ENCODE measurements at places on chromosomes 13 and 19.
A peak's percentile ranks its signal among the peaks of the same experiment; 100 is the strongest.

- no peak for DNase-seq
Measured at GRCh38 chr13:40653527-40654318, 12.7 kb downstream of the FOXO1 start.

GRCh38 chr19:35559281-35559659 lies 4.2 kb downstream of the ATP4A start:
- no peak for DNase-seq

- DNase-seq = peak; percentile 56
Measured at GRCh38 chr13:35283856-35284255, 192.6 kb downstream of the MAB21L1 start.

DNA sequence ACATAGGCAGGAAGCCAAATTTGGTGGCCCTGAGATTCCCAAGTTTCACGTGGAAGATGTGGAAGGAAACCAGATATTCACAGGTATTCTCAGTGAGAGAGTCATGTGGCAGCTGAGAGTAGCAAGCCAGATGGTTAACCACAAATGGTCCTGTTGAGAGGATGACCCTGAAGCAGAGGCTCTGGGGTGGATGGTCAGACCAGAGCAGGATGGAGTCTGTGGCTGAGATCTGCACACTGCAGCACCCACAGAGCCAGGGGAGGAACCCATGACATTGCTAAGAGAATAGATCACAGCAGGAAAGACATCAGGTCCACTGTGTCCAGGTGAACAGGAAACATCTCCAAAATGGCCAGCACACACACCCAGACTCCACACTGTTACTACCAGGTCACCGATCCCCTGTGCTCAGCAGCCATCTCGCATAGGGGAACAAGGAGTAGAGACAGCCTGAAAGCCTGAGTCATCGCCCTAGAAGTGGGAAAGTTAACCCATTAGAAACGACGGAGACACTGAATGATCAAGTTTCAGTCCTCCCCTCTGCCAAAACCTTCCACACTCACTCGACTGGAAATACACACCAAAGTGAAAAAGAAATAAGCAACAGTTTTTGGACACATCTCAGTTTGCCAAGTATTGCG lies 160.0 kb downstream of the RBM26 start:
- DNase-seq = no peak

GRCh38 chr13:111397202-111397880 lies 76.9 kb downstream of the TEX29 start:
- DNase-seq = no peak

DNA sequence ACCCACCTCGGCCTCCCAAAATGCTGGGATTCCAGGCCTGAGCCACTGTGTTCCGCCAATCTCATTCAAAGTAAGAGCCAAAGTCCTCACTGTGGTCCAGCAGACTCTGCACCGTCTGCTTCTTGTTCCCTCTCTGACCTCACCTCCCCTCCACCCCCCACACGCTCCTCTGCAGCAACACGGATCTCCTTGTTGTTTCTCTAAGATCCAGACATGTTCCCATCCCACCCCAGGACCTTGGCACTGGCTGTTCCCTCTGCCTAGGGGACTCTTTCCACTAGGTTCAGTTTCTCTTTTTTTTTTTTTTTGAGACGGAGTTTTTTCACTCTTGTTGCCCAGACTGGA lies 38.4 kb downstream of the LTBP4 start:
- no peak for DNase-seq

DNA sequence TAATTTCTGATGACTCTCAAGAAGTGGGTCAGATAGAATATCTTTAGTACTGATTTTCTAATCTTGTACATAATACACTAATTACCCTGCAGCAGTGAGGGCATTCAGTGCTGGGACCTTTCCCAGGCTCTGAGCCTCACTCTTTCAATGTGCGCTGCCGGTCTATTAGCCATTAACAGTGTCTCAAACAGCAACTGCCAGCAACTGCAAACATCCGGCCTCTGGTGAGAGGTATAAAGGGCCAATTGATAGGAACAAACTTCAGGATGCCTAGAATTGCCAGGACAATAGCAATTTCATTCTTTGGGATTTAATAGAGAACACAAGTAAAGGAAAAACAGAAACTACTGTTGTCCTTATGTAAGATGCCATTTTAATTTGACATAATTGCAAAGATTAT lies 604.4 kb upstream of the SPRY2 start:
- no peak for DNase-seq

DNA sequence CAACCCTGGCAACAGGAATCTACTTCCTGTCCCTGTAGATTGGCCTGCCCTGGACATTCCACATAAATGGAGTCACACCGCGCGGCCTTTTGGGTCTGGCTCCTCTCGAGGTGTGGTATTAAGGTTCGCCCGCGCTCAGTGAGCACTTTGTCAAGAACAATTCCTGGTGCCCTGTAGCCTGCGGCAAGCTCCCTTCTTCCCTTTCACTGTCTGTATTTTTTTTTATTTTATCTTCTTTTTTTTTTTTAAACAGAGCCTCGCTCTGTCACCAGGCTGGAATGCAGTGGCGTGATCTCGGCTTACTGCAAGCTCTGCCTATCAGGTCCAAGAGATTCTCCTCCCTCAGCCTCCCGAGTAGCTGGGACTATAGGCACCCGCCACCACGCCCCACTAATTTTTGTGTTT lies 28.3 kb downstream of the PEX11G start:
- no peak for DNase-seq

- no peak for DNase-seq
Measured at GRCh38 chr19:7115721-7116120, 46.2 kb downstream of the ZNF557 start.

DNA sequence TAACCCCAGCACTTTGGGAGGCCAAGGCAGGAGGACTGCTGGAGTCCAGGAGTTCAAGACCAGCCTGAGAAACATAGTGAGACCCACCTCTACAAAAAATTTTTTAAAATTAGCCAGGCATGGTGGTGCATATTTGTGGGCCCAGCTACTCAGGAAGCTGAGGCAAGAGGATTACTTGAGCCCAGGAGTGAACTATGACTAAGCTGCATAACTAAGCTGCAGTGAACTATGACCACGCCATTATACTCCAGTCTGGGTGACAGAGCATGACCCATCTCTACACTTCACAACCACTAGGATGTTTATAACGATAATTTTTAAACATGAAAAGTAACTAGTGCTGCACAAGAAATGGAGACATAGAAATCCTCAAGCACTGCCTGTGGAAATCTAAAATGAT lies 352.7 kb upstream of the SGCG start:
- peak; percentile 52 for DNase-seq

DNA sequence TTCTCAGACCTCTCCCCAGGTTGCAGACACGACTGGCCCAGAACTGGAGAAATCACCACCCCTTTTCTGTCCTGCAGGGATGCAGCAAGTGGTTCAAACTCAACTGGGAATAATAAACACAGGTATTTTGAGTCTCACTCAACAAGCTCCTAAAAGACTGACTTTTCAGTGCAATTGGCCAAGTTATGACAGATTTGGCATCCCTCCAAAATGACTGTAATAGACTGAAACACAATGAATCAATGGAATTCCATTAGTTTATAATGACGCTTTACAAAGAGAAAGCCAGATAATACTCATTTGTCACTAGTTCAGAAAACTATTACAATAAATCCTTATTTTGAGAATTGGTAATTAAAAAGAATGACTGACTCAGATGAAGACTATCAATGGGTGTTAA lies 38.1 kb downstream of the MIPEP start:
- DNase-seq = no peak

DNA sequence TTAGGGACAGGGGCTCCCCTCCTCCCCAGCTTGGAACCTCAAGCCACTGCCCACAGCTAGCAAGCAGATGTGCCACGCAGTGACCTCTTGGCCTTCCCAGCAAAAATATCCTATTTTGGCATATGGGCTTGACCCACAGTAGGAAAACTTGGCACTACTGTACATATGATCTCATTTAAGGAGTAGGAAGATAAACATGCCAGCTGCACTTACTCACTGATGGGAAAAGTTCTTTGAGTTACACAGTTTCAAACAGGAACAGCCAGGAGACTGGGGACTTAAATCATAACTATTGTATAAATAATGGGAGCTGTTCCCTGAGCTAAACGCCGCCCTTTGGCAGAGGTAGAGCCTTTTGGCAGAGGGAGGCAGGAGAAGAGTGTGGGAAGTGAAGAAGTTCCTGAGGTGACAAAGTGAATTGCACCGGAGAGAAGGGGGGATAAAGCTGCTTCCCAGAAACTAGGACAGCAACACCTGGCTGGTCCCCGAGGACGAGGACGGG lies 6.1 kb downstream of the SACS start:
- DNase-seq = no peak

- no peak for DNase-seq
Measured at GRCh38 chr13:91922969-91923592, 524.7 kb downstream of the GPC5 start.

DNA sequence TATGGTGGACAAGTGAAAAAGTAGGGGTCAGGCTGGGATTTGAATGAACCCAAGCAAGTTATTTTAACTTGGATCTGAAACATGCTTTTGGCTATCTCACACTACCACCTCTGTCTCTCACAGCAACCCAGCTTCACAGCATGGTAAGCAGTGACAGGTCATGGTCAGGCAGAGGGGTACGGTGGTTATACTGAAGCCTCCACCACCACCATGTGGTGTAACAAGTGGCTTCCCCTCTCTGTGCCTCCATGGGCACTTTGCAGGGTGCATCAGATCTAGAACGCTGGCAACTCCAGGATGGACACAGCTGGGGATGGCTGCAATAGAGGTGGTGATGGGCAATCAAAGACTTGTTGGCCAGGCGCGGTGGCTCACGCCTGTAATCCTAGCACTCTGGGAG lies 739 bp upstream of the TMEM145 start:
- DNase-seq = no peak

DNA sequence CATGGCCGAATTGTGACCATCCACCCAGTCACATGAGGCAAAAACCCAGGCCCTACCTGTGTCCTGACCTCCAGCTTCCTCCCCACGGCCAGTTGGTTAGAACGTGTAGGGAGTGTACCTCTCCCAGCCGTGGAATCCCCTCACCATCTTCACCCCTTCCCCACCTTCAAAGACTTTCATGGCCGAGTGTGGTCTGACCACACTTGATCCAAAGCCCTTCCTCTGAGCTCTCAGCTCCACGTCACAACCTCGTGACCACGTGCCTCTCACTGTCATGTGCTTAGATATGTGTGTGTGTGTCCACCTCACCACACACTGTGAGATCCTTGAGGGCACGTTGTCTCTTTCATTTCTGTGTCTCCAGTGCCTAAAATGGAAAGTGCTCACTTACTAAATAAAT lies 48.6 kb upstream of the UBE2L5 start:
- DNase-seq = no peak

DNA sequence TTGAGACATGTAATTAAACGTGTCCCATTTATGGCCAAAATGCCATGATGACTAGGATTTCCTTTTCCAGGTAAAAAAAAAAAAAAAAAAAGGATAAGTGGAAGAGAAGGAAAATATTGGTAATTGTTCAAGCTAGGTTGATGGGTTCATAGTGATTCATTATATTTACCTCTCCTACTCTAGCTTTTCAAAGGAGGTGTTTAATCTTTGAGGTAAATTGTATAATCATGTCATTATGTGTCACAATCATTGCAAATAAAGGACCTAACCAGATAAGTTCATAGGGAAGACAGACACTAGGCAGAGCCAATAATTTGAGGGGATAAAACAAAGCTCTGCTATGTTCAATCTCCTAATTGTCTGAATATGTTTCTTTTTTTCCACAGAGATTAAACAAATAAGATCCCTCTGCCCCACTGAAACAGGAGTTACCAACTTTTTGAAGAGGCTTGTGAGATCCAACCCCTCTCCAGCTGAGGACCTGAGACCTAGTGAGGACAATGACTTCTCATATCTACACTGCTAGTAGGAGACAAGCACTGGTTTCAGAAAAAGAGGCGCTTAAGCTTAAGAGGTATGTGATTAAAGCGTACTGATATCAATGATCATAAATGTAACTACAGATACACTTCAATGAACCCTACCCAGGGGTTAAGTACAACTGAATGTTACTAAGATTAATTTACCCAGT lies 61.4 kb downstream of the USP12 start:
- no peak for DNase-seq

GRCh38 chr19:17323300-17323963 lies 11.2 kb downstream of the ANO8 start:
- DNase-seq = no peak

- no peak for DNase-seq
Measured at GRCh38 chr19:14475251-14476073, at the start of gene PTGER1. Gene PTGER1, minus strand, starts transcription at chr19:14475354. Its CDS starts 1,034 bp downstream, at chr19:14474320.

- no peak for DNase-seq
Measured at GRCh38 chr13:27211771-27212364, 39.5 kb upstream of the RPL21 start.

GRCh38 chr13:50587645-50588373 lies 255.7 kb downstream of the DLEU7 start:
- DNase-seq = no peak

- peak; percentile 5 for DNase-seq
Measured at GRCh38 chr19:10238172-10238783, 7.1 kb upstream of the S1PR2 start.

- DNase-seq = no peak
Measured at GRCh38 chr13:48653472-48653939, at the start of gene CYSLTR2. Gene CYSLTR2, plus strand, starts transcription at chr13:48653929. Its CDS starts 52,889 bp downstream, at chr13:48706818.

- DNase-seq = no peak
Measured at GRCh38 chr13:21365574-21365973, 93.5 kb downstream of the ZDHHC20 start.

DNA sequence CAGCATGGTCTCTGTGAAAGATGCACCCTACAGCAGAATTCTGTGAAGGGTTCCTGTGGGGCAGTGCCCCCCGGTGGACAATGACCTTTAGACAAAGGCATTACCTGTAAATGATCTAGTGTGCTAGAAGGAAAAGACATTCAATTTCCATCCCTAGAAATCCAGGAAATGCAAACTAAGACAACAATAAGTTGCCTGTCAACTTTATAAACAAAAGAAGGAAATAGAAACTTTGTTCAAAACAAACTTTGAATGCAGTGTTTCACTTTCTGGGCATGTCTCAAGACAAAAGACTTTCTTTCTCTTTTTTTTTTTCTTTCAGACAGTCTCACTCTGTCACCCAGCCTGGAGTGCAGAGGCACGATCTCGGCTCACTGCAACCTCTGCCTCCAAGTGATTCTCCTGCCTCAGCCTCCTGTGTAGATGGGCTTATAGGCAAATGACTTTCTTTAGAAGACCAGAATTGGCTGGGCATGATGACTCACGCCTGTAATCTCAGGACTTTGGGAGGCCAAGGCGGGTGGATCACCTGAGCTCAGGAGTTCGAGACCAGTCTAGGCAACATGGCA lies 15.5 kb downstream of the TEX101 start:
- DNase-seq = no peak

DNA sequence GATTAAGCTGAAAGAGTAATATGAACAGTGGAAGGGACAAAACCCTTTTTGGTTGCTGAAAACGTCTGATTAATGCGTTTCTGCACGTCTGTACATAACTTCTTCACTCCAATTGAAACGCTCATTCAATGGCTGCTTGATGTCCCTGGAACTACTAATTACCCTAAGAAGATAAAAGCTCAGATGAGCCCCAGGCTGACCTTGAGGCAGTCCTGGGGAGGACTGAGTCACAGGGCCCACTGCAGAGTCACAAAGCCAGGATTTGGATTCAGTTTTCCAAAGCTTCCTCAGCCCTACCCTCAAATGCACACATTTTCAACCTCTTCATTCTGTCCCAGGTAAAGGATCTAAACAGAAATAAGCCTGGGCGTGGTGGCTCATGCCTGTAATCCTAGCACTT lies 75.0 kb upstream of the FLT1 start:
- DNase-seq = no peak

- no peak for DNase-seq
Measured at GRCh38 chr13:20814224-20814910, 40.6 kb upstream of the EEF1AKMT1 start.
